ENCODE measurements at places on chromosomes 1 and 21.

- no peak for DNase-seq
These were observed 51.4 kb upstream of the C8B start for GRCh38 chr1:57017200-57017599.

DNA sequence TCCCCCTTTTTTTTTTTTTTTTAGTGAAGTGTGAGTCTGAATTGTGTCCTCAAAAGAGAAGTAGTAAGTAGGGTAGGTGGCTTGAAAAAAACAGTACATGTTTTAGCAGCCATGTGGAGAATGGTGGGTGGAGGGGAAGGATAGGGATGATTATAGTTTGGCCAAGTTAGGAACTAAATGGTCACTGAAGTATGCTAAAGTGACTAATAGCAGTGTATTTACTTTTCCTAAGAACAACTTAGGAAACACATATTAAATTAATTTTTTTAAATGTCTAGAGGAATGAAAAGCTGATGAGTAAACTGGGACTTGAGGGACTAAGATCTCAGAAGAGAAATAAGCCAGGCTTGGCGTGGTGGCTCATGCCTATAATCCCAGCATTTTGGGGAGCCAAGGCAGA, 55.5 kb downstream of the PLA2G4A start:
- DNase-seq = no peak

- no peak for DNase-seq
These were observed 3.2 kb upstream of the ESRRG start for GRCh38 chr1:216726435-216726834.

GRCh38 chr1:221045842-221046831, 166.9 kb downstream of the HLX start:
- DNase-seq = peak; percentile 55

- DNase-seq = no peak
These were observed 107.5 kb downstream of the TIAM1 start for GRCh38 chr21:31236528-31236927.

GRCh38 chr1:58936973-58937372, 153.1 kb upstream of the JUN start:
- no peak for DNase-seq

DNA sequence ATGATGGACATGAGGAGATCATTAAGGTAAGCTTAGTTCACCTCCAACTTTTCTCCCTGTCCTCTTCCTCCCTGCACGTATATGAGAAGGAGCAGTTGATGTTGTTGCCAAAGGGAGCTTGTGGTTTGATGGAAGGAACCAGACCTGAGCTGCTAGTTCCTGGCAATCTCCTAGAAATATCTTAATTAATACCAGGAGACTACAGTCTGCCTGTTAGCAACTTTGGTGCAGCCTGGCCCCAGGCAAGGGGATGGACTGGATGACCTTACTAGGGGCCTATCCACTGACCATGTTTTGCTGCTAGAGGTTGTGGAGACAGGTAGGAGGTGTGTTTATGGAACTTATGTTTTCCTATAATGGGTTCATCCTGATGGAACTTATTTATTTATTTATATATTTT, 22.6 kb downstream of the TUFT1 start:
- no peak for DNase-seq

- DNase-seq = no peak
These were observed 58.9 kb upstream of the LAPTM5 start for GRCh38 chr1:30816211-30817076.

DNA sequence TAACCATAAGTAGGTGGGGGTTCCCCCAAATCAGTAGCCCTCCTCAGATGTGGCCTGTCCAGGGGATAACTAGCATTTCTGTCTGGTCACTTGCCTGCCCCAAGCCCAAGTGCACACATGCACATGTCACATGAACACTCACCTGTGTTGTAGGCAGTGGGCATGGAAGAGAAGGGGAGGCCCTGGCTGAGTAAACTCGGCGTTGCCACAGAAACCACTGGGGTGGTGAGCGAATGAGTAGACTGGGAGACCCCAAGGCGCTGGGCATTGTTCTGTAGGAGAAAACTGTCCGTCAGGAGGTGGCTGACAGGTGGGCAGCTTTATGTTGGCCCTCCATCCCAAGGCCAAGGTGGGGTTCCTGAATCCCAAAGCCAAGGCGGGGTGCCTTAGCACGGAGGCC, 25.6 kb downstream of the MEF2D start:
- DNase-seq = no peak

GRCh38 chr1:99674115-99675064, 28.5 kb downstream of the PALMD start:
- DNase-seq = no peak

- DNase-seq = no peak
These were observed 420.6 kb upstream of the DEPDC1 start for GRCh38 chr1:68917456-68917855.

DNA sequence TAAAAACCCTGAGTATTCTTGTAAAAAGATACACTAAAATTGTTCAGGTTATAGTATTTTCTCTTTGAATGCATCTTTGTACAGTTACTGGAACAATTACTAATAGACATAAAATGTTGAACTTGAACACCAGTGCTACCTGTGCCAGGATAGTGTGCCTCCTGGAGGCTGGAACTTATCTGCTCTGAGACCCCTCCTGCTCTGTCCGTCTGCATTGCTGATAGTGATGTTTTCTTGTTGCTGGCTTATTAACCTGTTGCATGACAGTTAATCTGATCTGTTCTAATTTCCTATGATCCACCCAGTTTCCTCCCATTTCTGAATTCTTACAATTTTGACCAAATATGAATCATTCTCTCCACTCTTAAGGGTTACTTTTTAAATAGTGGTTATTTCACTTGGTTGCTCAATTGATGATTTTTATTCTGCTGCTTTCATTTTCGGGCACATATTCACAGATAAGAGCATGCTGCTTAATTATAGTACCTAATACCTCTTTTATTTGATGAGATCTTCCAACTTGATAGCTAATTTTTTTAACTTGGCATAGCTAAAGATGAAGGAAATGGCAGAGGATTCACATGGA, 101.4 kb downstream of the CC2D1B start:
- DNase-seq = no peak

- peak; percentile 87 for DNase-seq
These were observed 663 bp downstream of the CAMTA1 start for GRCh38 chr1:6785728-6786505.

- DNase-seq = peak; percentile 30
These were observed 86.3 kb downstream of the ACBD6 start for GRCh38 chr1:180415985-180416633.

GRCh38 chr1:71343686-71344416, 263.0 kb upstream of the ZRANB2 start:
- DNase-seq = no peak

- DNase-seq = no peak
These were observed 30.1 kb downstream of the SLC66A1 start for GRCh38 chr1:19342062-19342750.

- no peak for DNase-seq
These were observed 40.1 kb downstream of the SLC9C2 start for GRCh38 chr1:173562813-173563212.

DNA sequence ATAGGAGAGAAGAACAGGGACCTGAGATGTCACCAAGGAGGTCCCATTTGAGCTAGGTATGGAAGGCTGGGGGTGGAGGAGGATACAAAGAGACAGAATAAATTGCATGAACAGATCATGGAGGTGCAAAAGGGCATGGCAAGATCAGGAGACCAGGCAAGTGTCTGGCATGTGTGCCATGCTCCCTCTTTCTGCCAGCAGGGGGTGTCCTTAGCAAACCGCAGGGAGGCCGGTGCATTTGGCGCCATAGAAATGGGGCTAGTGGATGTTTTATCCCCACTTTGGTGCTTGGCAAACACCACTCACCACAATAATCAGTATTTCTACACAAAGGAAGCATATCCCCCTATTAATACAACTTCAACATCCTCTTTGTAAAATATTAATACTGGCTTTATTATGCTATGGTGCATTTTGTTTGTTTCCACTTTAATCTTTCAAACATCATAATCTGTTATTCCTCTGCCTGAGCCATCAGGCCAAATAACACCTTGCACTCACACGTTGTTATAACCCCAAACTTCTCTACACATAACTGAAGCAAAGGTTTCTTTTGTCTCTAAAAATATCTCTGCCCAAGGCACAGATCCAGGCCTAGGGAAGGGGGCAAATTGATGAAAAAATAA, 25.9 kb downstream of the S100A6 start:
- DNase-seq = peak; percentile 68

DNA sequence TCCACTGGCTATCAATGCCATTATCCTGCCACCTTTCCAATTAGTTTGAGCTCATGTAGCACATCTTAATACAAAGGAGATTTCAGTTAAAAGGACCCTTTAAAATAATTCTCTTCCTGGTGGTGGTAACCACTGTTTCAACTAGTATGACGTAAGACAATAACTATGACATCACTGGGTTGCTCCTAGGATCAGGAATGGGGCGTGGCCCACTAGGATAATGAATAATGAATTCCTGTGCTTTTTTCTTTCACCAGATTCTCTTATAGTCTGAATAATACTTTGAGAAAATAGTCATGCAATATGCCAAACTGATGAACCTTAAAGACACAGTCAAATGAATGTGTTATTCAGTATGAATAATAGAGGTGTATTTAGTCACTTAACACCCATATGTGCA, 10.6 kb upstream of the KIFAP3 start:
- no peak for DNase-seq

DNA sequence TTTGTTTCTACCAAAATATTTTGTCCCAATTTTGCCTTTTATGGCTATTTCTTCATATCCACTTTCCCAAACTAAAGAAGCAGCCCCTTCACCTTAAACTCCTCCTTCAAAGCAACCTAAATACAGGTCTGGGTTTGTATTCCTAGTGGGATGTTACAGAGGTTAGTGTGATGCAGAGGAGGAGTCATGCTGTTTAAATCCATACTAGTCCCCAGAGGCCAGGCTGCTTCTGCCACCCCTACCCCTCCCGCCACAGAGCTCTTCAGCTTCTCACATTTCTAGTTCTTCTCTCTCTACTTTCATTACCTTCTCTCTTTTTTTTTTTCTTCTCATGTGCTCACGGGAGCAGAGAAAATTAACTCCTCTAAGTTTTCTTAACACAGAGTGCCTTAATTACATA, 29.3 kb downstream of the SELL start:
- DNase-seq = no peak

- no peak for DNase-seq
These were observed 8.7 kb downstream of the SDHB start for GRCh38 chr1:17045150-17045549.

DNA sequence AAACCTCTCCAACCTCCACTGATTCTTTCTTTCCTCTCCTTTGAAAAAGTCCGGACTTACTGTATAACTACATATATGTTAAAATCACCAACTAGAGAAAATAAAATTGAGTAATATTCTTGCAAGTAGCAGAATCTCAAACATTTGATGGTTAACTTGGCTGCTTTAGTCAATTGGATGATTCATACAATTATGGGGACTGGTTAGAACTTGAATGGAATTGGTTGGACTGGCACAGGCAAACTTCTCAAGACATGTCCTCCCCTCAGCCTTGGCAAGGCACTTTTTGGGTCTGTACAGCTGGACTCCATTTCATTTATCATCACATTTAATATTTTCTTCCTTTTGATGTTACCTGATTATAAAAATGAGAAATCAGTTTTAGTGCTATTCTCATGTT, 6.5 kb downstream of the WLS start:
- no peak for DNase-seq

DNA sequence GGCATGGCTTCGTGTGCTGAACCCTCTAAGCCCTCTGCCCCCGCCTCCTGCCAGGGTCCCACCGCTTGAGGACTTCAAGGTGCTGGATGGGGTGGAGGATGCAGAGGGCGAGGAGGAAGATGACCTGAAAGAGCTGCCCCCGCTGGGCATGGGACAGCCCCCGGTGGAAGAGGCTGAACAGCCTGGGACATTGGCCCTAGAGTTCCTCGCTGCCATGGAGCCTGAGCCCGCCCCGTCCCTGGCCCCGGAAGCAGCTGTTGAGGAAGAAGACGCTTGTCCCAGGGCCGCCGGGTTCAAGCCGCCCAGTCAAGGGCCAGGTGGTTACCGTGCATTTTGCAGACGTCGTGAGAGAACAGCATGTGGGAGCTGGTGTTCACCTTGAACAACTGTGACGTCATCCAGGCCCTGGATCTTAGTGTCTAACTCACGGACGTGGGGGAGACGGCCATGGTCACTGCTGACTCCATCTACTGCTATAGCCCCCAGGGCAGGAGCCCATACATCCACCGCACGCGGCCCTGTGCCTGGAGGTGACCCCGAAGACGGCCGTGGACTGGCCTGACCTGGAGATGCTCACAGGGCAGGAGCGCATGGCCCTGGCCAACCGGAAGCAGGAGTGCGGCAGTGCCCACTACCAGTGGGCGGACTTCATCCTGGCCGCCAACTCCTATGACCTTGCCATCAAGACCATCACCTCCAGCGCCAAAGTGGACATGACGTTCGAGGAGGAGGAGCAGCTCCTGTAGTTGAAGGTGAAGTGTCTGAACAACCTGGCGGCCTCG, 90.1 kb downstream of the PPP1R12B start:
- no peak for DNase-seq

DNA sequence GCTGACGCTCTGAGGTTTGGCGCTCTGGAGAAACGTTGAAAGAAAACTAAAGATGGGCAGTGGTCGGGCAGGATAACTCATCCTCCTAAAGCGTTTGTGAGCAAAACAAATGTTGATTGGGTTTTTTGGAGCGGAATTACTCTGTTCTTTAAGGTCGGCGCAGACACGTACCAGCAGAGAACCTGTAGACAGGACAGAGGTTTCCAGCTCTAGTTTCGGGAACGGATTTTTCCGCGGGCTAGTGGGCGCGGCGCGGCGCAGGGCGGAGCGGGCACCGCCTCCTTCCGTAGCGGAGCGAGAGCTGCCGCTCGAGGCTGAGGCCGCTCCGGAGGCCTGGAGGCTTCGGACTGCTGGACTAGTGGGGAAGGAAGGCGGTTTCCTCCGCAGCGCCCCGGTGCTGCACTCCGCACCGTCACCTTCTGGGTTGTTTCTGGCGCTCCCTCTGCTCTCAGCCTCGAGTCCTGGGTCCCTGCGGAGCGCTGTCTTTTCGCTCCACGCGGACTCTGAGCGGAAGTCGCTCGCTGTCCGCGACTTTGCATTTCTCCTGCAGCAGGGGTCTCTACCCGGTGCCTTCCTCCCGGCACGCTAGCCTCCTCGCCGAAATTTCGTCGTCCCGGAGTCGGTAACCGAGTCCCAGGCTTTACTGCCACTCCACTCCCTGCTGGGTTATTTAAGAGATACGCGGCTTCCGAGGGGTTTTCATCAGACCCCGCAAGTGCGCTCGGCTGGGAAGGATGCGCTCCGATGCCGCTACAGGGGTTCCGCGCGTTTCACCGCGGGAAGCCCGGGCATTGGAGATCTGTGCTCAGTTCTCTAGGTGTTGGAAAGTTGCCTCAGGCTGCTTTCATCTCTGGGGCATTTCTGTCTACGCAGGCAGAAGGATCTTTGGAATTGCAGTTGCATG, 7.0 kb downstream of the FOXD2 start:
- DNase-seq = no peak

GRCh38 chr1:108569097-108569728, 9.3 kb downstream of the EEIG2 start:
- DNase-seq = no peak

All from GM13977 (cell line).